ENCODE measurements at places on chromosomes 7 and 10. TPM values are rescaled to one million over a fixed set of nuclear protein-coding genes. Genes with fewer than 3 reads are reported as not detected.
A peak's percentile ranks its signal among the peaks of the same experiment; 100 is the strongest.

GRCh38 chr7:151351967-151352366 is 10.4 kb downstream of the NUB1 start:
- DNase-seq = no peak

DNA sequence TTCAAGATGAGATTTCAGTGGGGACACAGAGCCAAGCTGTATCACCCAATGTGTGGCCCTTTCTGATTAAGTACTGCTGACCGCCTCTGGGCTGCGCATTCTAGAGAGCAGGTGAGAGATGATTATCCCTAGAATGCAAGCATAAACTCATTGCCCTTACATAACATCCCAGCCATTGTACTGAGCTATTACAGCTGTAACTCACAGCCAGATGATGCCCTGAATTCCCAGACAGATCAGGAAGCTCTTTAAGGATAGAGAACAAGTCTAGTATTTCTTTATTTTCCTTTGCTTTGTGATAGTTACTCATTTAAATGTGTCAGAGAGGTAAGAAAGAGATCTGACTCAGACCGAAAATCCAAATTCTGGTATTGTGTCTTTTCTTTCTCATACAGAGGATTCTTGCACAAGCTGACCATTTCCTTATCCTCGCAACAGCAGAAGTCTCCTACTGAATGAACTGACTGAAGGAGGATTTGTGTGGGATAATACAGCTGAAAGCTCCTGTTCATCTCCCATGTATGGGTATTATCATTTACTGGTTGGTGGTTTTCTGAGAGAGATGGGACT is 58.4 kb downstream of the ZNF22 start:
- DNase-seq = no peak

GRCh38 chr7:87608431-87608830 is 7.7 kb upstream of the ABCB1 start:
- DNase-seq = no peak

- peak; percentile 44 for DNase-seq
Measured at GRCh38 chr7:118372530-118372929, 148.0 kb downstream of the ANKRD7 start.

- no peak for DNase-seq
Measured at GRCh38 chr10:11683529-11684320, 58.5 kb upstream of the ECHDC3 start.

DNA sequence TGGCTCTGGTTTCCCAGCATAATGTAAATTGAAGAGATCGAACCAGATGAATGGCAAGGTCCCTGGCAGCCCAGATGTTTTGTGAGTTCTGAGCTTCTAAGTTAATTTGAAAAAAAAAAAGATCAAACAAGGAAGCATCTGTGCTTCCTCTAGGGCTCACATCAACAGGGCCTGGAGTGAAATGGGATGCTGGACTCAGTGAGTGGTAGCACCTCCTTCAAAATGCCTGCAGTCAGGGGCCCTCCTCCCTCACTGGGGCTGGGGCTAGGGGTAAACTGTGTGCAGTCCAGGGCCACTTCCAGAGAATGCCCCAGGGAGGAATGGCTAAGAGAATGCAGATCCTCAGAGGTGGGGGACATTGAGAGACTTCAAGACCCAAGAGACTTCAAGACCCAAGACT is 6.0 kb upstream of the CUEDC2 start:
- no peak for DNase-seq

DNA sequence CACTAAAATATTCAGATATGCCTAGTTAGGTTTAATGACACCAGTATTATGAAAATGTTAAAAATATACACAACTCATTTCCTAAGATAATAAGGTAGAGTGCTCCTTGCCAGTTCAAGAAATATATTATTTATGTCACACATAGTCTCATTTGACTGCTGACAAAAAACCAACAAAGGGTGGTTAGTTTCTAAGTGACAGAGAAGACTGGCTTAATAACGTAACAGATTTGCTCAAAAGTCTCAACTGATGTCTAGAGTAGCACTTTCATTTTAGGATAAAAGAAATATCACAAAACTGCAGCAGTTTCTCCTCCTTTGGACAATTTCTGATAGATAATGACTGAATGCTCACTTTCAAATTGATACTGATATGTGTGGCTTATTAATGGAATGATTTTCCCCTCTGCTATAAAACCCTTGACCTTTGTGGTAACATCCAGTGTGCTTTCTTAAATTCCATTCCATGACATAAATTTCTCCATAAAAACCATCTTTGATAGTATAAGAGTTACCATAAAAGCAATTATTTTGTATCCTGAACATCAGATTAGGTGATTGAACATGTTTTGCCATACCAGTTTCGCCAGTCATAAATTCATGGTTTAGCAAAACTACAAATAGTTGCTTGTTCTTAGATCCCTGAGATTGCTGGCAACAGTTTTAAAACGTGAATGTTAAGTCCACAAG is 94.2 kb downstream of the NRBF2 start:
- DNase-seq = no peak

SPACDR gene
- total RNA-seq = 0.85 TPM

PDE6C gene
- not detected for total RNA-seq

OR6V1 gene
- total RNA-seq = not detected
